ENCODE measurements at places on chromosomes 13 and 19. TPM values are rescaled to one million over a fixed set of nuclear protein-coding genes. Genes with fewer than 3 reads are reported as not detected.

Gene CDX2
- not detected for polyA plus RNA-seq

Gene ZNF320
- polyA plus RNA-seq, result 3.4 TPM

- DNase-seq, result peak; percentile 46
Measured at GRCh38 chr19:48926909-48927308, 6.6 kb upstream of the DHDH start.

Gene SHISA7
- 0.01 TPM for polyA plus RNA-seq

GRCh38 chr19:15149737-15150136 lies 42.5 kb downstream of the SYDE1 start:
- peak; percentile 56 for DNase-seq

DNA sequence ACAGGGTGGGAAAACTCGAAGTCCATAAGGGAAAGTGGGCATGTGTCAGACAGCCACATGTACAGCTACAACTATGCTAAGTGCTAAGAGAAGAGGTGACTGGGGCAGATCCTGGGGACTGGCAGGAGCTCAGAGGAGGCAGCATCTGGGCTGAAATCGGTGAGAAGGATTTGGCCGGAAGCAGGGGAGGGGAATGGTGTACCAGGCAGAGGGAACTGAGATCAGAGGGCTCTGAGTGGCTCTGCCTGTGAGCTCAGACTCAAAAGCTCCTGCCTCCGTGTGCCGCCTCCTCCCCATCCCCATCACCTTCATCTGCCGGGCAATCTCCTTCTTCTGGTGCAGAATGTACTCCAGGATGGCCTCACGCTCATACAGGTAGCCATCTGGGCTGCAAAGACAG lies 21.8 kb downstream of the NOSIP start:
- no peak for DNase-seq

Gene SPPL2B
- polyA plus RNA-seq, result 8.7 TPM

Gene PCP2
- not detected for polyA plus RNA-seq

GRCh38 chr13:92602560-92602959 lies 624.0 kb upstream of the GPC6 start:
- no peak for DNase-seq

Gene CEACAM7
- not detected for polyA plus RNA-seq

- no peak for DNase-seq
Measured at GRCh38 chr19:33290082-33290815, 12.1 kb downstream of the CEBPA start.

Gene METTL21C
- not detected for polyA plus RNA-seq

Gene OR7A17
- not detected for polyA plus RNA-seq

Gene PTPRS
- polyA plus RNA-seq, result not detected

GRCh38 chr19:29674374-29675119 lies 9.3 kb downstream of the PLEKHF1 start:
- DNase-seq, result no peak

- DNase-seq, result no peak
Measured at GRCh38 chr19:50906217-50906616, 5.0 kb downstream of the KLK4 start.

DNA sequence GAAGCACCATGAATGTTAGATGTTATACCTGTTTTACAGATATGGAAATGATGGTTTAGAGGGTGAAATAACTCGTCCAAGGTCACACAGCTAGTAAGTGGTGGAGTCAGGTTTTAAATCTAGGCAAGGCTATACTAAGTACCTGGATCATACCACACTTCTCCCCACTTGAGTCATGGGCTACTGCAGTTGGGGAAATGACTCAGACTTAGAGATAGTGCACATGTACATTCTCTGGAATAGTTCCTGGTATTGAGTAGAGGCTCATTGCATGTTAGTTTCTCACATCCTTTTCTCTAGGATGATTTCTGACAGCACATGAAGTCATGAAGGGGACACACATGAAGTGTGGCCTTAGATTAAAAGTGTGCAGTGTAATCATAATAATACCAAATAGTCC lies 76.2 kb upstream of the TNFSF11 start:
- DNase-seq, result no peak

- DNase-seq, result no peak
Measured at GRCh38 chr13:53873558-53873957, 844.9 kb downstream of the OLFM4 start.
